ENCODE measurements at places on chromosomes 12 and 14.

- H3K4me1 ChIP-seq, result no peaks in the 10 kb centered on the region
- no peaks in the 10 kb centered on the region for H3K27me3 ChIP-seq
- H3K36me3 ChIP-seq, result no peaks in the 10 kb centered on the region
- DNase-seq, result no peak
- peak overlapping the region; percentile 18 for H3K4me3 ChIP-seq
Measured at GRCh38 chr12:81758421-81759189, 545 bp downstream of the PPFIA2 start.

DNA sequence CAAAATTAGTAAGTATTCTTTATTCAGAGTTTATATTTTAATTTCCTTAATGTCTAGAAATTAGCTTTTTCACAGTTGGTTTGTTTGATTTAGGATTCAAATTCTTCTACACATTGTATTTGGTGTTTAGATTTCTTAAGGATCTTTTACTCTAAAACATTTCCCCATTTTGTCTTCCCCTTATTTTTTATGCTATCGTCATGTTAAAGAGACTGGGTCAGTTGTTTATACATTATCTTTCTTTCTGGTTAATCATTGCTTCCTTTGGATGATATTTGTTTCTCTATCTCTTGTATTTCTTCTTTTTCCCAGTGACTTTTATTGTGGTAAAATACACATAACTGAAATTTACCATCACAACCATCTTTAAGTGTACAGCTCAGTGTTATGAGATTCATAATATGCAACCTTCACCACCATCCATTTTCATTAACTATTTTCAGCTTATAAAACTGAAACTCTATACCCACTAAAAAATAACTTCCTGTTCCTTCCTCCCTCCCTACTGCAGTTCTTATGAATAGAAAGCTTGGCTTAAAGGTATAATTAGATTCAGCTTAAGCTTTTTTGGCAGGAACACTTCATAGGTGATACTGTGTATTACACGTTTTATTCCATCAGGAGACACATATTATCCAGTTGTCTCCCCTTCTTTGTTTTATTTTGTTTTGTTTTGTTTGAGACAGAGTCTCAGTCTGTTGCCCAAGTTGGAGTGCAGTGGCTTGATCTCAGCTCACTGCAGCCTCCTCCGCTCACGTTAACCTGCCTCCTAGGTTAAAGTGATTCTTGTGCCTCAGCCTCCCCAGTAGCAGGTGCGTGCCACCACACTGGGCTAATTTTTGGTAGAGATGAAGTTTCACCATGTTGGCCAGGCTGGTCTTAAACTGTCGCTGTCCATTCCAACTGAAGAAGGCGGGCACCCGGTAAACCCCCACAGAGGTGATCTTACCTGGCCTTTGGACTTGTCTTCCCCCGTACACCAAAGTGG lies 45.0 kb downstream of the NOPCHAP1 start:
- no peak overlapping the region for H3K27ac ChIP-seq
- H3K4me3 ChIP-seq, result no peak overlapping the region
- H3K36me3 ChIP-seq, result no peaks in the 10 kb centered on the region
- DNase-seq, result no peak
- H3K4me1 ChIP-seq, result no peaks in the 10 kb centered on the region

- H3K27ac ChIP-seq, result no peak overlapping the region
- DNase-seq, result no peak
- no peaks in the 10 kb centered on the region for H3K4me1 ChIP-seq
Measured at GRCh38 chr12:47507221-47507620, 198.6 kb downstream of the RPAP3 start.

GRCh38 chr14:103102689-103103260 lies 8.2 kb downstream of the EXOC3L4 start:
- no peak for DNase-seq
- peaks cover 4% of the 10 kb centered on the region for H3K4me1 ChIP-seq
- H3K27me3 ChIP-seq, result peaks cover 28% of the 10 kb centered on the region
- H3K4me3 ChIP-seq, result no peak overlapping the region

DNA sequence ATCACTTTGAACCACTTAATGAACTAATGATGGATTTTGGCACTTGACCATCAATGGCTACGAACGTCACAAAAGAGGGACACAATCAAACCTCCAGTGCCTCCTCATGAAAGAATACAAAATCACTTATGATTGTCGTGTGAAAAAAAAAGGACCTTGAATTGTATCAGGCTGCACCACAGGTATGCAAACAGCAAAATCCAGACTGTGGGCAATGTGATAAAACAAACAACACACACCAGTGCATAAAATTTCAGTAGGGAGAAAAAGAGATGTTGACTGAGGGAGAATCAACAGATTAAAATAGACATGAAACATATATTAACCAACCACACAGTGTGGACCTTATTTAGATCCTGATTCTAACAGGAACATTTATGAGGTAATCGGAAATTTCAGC lies 2.6 kb downstream of the TSPAN8 start:
- no peak overlapping the region for H3K27ac ChIP-seq
- no peaks in the 10 kb centered on the region for H3K36me3 ChIP-seq
- H3K27me3 ChIP-seq, result no peaks in the 10 kb centered on the region
- H3K4me1 ChIP-seq, result no peaks in the 10 kb centered on the region
- no peak for DNase-seq

GRCh38 chr12:123471374-123472068 lies 13.6 kb downstream of the SNRNP35 start:
- no peak overlapping the region for H3K27ac ChIP-seq
- DNase-seq, result no peak
- H3K4me3 ChIP-seq, result no peak overlapping the region
- peaks cover 3% of the 10 kb centered on the region for H3K36me3 ChIP-seq
- H3K27me3 ChIP-seq, result no peaks in the 10 kb centered on the region

DNA sequence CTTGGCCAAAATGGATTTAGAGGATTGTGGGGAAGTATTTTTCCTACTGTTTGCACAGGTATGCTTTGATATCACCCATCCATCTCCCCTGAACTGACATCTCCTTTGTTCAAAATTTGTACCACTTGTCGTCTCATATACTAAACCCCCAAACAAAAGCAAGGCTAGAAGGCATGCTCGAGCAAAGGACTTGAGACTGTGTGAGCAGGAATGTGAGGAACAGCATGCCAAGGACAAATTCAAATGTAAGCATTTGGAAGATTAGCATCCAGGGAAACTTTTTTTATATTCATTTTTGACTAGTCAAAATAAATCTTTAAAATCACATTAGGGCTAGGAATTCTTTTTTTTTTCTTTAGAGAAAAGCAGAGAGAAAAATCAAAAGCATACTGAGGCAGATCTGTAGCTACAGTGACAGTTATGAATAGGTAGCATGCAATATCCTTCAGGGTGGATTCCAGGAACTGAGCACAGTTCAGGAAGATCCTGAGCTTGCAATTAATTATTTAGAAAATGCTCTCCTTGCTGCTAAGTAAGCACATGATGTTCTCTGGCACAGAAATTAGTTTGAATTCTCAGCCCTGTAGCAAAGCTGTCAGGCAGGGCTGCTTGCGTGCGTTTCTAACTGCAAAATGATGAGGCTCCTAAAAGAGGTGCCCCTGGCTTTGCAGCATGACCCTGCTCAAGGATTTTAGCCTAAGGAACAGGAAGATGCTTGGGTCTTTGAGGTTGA lies 327.7 kb downstream of the LRIG3 start:
- H3K4me3 ChIP-seq, result no peak overlapping the region
- peak; percentile 8 for DNase-seq
- H3K36me3 ChIP-seq, result no peaks in the 10 kb centered on the region
- H3K27me3 ChIP-seq, result no peaks in the 10 kb centered on the region
- peak overlapping the region; percentile 13 for H3K27ac ChIP-seq

DNA sequence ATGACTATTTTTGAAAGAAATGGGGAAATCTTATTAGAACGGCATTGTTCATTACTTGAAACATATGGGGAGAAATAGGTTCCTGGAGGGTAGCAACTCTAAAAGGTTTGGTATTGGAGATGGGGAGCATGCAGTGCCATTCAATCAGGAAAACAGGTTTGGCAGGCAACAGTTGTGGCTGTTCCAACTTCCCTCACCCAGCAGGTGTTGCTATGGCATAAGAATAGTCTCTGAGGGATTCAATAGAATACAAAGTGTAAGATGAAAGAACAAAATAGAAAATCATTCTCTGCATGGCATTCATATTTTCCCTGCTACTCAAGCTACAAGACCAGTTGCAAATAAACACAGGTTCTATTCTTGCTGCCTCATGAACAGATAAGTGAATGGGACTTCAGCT lies 393.3 kb upstream of the RPL10L start:
- H3K36me3 ChIP-seq, result no peaks in the 10 kb centered on the region
- H3K27ac ChIP-seq, result no peak overlapping the region
- DNase-seq, result no peak
- H3K4me3 ChIP-seq, result no peak overlapping the region
- H3K27me3 ChIP-seq, result no peaks in the 10 kb centered on the region

DNA sequence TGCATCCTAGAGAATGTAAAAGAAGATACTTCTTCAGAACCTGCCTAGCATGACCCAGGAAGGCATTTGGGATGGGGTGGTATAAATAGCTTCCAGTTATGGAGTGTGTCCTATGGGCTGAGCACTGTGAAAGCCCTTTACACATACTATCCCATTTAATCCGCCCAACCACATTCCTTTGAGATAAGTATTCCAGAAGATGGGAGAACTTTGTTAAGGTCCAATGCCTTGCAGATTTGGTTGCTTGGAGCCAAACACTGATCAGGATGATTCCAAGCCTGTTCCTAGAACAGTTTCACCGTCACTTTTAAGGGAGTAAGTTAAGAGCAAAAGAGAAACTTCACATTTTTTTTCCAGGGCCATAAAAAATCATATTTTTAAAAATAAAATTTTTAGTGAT lies 82.5 kb upstream of the CLMN start:
- H3K4me1 ChIP-seq, result no peaks in the 10 kb centered on the region
- no peak overlapping the region for H3K27ac ChIP-seq
- H3K36me3 ChIP-seq, result no peaks in the 10 kb centered on the region
- no peaks in the 10 kb centered on the region for H3K27me3 ChIP-seq
- DNase-seq, result no peak
- H3K4me3 ChIP-seq, result no peak overlapping the region

DNA sequence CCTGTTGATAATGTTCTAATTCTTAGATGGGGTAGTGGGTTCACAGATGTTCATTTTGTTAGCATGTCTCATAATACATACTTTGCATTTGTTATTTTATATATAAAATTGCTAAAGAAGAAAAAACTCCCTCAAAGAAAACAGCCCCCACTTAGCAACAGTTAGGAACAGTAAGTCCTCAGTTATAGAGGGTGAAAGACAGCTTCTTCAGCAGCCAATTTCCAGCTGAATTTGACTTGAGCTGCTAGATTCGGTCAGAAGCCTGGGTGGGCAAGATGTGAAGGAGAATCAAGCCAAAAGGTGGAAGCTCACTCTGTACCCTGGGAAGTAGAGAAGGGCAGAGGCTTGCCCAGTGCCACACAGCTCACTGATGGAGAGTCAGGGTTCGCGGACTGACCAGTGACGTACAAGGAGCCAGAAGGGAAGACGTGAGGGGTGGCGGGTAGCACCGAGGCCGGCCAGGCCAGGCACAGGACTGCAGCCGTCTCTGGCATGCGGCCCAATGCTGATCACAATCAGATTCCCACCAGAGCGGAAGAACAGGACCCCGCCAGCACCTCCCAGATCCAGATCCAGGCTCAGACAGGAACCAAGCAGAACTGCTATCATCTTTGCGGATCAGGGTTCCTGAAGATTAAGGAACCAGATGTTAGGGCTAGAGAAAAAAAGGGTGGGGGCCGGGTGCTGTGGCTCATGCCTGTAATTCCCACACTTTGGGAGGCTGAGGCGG lies 30.4 kb upstream of the VWF start:
- H3K4me3 ChIP-seq, result no peak overlapping the region
- no peaks in the 10 kb centered on the region for H3K27me3 ChIP-seq
- no peaks in the 10 kb centered on the region for H3K36me3 ChIP-seq
- H3K27ac ChIP-seq, result no peak overlapping the region

DNA sequence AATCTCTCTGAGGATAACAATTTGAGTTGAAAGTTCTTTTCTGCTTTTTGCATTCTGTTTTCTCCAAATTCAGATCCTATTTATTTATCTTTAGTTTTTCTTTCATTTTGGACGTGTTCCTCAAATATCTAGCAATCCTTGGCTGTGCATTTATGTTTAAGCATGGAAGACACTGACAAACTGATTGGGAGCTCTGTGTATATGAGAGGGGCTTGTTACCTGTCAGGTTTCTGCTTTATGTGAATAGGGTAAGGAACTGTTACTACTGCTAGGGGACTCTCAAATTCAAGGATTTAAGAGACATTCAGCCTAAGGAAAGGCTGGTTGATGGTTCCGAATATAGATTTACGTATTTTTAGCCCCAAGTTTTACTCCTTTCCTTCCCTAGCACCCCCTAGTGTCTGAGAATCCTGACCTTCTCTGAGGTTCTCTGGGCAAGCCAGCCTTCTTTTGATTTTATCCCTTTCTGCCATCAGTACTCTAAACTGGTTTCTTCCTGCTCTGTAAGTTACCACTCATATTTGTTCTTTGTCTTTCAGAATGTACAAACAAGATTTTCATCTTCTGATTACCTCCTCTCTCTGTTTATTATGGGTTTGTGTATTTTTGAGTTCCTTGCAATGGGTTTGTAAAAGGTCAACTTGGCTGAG lies 30.5 kb downstream of the YLPM1 start:
- H3K36me3 ChIP-seq, result no peaks in the 10 kb centered on the region
- peaks cover 4% of the 10 kb centered on the region for H3K4me1 ChIP-seq
- no peaks in the 10 kb centered on the region for H3K27me3 ChIP-seq
- peak overlapping the region; percentile 6 for H3K27ac ChIP-seq
- DNase-seq, result no peak
- no peak overlapping the region for H3K4me3 ChIP-seq

- no peaks in the 10 kb centered on the region for H3K36me3 ChIP-seq
- H3K4me1 ChIP-seq, result no peaks in the 10 kb centered on the region
- no peaks in the 10 kb centered on the region for H3K27me3 ChIP-seq
- H3K27ac ChIP-seq, result no peak overlapping the region
- no peak for DNase-seq
Measured at GRCh38 chr14:23492618-23493272, 23.2 kb downstream of the NGDN start.

DNA sequence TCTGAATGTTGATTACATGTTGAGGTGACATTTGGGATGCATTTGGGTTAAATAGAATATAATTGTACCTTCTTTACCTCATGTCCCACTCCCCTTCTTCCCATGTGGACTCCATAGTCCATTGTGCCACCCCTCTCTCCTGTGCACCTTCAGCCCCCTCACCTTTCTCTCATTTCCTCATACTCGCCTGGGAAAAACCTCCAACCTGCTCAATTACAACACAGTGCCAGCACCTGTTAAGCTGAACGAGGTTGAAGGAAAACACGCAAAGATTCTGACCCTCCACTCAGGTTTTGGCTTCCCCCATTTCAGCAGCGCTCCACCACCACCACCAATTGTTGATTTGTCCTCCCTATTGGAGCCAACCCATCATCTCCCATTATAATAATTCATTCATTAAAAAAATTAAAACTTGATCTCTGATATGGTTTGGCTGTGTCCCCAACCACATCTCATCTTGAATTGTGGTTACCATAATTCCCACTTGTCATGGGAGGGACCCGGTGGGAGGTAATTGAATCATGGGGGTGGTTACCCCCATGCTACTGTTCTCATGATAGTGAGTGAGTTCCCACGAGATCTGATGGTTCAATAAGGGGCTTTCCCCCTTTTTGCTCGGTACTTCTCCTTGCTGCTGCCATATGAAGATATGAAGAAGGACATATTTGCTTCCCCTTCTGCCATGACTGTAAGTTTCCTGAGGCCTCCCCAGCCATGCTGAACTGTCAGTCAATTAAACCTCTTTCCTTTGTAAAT lies 33.7 kb upstream of the PPP2R5C start:
- no peak for DNase-seq
- no peaks in the 10 kb centered on the region for H3K36me3 ChIP-seq
- H3K4me3 ChIP-seq, result no peak overlapping the region
- peaks cover 6% of the 10 kb centered on the region for H3K4me1 ChIP-seq
